T-helper 2 cell (primary cell): ENCODE measurements at places on chromosomes 13 and 19.

- peak; percentile 34 for DNase-seq
Measured at GRCh38 chr13:39777527-39778061, 122.1 kb downstream of the COG6 start.

- DNase-seq: no peak
Measured at GRCh38 chr13:39913339-39913738, 257.9 kb downstream of the COG6 start.

- no peak for DNase-seq
Measured at GRCh38 chr19:42115705-42116104, 16.5 kb downstream of the POU2F2 start.

DNA sequence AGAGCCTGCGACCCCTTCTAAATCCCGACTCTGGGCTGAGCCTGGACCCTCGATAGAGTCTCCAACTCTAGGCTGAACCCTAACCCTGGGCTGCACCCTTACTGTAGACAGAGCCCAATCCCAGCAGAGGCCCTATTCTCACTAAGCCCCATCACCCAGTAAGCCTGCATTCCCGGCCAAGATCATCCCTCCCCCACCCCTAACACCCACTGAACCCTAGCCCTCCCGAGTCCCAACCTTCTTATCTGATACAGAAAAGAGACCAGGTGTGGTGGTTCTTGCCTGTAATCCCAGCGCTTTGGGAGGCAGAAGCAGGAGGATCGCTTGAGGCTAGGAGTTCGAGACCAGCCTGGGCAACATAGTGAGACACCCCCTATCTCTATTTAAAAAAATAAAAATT lies 2.6 kb upstream of the TNFAIP8L1 start:
- DNase-seq: no peak

GRCh38 chr13:101530293-101530692 lies 77.8 kb downstream of the ITGBL1 start:
- no peak for DNase-seq

DNA sequence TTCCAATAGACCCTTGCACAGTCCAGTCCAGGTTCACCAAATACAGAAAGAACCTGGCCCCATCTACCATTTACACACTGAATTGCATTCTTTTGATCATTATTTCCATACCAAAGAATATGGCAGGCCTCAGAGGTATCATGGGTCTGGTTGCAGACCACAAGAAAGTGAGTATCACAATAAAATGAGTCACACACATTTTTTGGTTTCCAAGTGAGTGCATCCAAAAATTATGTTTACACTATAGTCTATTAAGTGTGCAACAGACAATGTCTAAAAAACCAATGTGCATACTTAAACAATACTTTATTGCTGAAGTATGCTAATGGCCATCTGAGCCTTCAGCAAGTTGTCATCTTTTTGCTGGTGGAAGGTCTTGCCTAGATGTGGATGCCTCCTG lies 105.3 kb downstream of the SPACA7 start:
- DNase-seq: no peak

DNA sequence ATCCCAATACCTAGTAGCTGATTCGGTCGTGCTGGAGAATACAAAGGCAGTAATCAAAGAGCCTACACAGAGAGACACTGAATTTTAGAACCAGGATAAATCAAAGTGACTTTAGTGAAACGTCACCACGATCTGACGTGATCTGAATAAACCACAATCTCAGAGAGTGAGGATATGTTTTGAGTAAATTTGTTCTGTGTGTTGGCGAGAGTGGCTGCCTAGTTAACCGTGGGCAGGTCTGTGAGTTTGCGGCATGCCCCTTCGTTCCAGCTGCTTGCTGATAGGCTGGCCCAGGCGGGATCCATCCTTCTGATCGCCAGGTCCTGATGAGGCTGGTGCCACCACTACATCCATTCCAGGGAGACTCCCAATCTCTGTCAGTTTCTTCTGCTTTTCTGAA lies 40.4 kb downstream of the LRCH1 start:
- peak; percentile 30 for DNase-seq

GRCh38 chr13:40031031-40031430 lies 375.6 kb downstream of the COG6 start:
- no peak for DNase-seq
